Stimulated activated CD4-positive, alpha-beta T cell treated with anti-CD3 and anti-CD28 coated beads, Interleukin-15, amount 100 ng/mL, for 1 hour (primary cell): ENCODE measurements at places on chromosomes 5 and 9.

DNA sequence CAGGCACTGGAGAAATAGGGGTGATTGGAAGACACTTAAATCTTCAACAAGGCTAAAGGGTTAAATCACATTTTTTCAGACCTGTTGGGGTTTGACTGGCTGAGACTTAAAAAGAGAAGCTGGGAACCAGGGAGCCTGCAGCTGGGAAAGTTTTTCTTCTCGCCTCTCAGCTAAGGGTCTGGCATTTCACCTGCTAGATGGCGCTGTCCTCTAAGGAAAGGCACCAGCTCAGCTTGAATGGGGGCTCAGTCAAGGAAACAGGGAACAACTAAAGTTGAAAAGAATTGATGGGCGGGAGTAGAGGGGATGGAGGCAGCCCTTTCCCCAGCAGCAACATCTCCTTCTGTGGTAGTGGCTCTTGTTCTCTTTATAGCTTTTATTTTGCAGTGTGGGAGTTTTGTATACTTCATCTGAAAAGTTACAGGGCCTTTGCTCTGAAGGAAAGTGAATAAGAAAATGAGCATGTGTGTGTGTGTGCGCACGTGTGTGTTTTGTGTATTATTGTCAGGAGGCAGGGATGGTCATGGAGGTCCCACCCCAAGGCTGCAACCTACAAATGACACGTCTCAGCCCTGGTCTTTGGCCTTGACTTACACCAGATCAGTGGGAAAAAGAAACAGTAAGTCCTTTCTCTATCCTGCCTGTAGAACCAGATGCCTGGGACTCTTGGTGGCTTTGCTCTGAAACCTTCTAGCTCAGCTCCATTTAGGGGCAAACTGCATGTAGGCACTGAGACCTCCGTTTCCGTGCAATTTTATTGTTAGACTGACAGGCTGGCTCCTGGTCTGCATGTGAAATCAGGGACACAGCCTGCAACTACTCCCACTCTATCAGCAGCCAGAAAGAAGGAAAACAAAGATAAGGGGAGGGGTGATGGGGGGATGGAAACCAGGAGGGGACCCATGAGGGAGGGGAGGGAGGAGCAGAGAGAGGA is 316.2 kb upstream of the CLINT1 start:
- no peak for DNase-seq

DNA sequence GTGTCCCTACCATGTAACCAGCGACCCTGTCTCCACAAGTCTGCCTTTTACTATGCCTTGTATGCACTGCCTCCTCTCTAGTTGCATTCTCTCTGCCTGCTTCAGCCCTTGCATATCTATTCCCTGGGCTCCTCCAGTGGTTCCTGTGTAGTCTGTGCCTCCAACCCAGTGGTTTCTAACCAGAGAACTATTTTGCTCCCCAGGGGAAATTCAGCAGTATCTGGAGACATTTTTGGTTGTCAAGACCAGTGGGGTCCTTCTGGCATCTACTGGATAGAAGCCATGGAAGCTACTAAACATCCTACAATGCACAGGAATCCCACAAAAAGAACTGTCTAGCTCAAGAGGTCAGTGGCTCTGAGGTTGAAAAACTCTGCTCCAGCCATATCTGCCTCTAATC is 224.1 kb upstream of the RASEF start:
- DNase-seq = no peak

GRCh38 chr9:124602632-124603031 is 95.4 kb upstream of the NR5A1 start:
- no peak for DNase-seq

- no peak for DNase-seq
Measured at GRCh38 chr9:68947015-68947414, 66.9 kb downstream of the PRKACG start.

GRCh38 chr9:15982182-15982581 is 429.3 kb downstream of the CCDC171 start:
- no peak for DNase-seq

- DNase-seq = no peak
Measured at GRCh38 chr5:139794067-139794846, 1.4 kb upstream of the PSD2 start.

GRCh38 chr9:107410420-107410819 is 79.1 kb downstream of the KLF4 start:
- DNase-seq = no peak

DNA sequence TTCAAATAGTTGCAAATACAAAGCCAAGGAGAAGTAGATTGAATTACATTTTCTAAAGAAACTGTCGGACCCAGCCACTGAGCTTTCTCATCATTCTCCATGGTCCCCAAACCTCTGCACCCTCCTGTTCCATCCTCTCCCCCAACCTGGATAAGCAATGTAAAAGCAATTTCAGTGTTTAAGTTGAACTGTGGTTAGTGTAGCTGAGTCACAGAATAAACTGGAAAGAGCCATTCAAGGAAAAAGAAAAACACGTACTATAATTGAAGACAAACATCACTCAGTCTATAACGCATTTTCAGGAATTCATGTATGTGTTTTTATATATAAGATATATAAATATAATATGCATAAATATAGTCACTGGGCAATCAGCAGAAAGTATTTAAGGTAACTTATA is 54.1 kb upstream of the TMEM161B start:
- DNase-seq = no peak

- DNase-seq = no peak
Measured at GRCh38 chr9:33133186-33133585, 34.0 kb downstream of the B4GALT1 start.

GRCh38 chr9:114424126-114424525 is 36.3 kb upstream of the AKNA start:
- DNase-seq = no peak

GRCh38 chr5:68251386-68251785 is 35.8 kb downstream of the PIK3R1 start:
- DNase-seq = no peak

DNA sequence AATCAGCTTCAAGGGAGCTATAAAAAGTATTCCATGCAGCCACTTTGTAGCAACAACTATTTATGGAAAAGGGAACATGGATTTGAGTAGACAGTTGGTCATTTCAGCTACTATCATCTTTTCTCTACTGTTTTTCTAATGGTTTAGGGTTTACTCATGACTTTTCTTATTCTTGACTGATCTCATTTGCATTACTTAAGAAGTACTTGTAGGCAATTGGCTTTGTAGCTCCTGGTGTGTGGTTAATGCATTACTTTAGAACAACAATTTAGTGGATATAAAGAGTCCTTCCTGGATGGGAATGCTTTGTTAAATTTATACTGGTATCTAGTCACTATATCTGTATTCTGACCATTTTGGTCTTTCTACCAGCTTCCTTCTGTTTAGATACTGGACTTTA is 59.8 kb upstream of the NTRK2 start:
- no peak for DNase-seq

DNA sequence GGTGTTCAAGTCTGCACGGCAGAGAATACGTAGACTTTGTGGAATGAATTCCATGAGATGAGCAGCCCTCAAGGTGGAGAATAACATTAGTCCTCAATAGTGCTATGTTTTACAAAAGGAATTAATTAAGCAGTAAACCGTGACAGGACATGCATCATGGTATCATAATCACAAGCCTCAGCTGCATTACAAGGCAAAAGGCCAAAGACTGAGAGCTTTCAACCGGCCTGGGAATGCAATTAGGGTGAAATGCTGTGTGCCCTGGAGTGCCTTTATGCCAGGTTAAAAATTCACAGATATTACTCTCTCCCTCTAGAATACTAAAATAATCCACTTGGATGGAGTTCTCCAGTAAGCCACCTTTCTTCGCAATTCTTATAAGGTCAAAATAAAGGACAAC is 270.6 kb downstream of the MLLT3 start:
- DNase-seq = no peak

DNA sequence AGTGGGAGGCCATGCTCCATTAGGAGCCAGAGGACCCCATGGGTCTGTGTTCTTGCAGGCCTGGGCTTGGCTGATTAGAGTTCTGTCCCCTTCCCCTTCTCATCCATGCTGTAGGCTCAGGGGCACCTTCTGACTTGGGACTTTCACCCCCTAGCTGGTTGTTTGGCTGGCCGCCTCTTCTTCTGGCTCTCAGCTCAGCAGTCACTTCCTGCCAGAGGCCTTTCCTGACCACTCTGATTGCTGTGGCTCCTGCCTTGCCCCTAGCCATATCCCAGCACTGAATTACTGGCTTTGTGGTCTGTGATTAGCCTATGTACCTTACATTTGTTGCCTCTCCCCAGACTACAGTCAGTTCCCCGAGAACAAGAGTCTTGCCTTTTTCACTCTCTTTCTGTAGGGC is 14.6 kb downstream of the ENTREP1 start:
- DNase-seq = no peak

GRCh38 chr9:2634818-2635217 is 13.2 kb downstream of the VLDLR start:
- DNase-seq = no peak

DNA sequence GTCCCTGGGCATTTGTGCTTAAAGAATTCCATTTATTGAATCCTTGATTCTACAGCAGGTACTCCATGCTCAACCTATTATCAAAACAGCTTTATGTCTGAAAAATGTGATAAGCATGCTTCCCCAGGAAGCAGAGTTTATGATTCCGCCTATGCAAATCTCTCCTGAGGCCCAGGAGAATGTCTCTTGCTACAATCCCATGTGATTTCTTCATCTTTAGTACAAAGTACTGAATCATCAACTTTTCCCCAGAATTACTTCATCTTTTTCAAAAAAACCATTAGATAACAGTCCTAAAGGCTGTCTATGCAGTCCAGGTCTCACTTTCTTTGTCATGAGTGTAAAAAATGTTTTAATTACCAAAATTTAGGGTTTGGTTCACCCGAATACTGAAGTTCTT is 130.2 kb upstream of the ADAMTSL1 start:
- no peak for DNase-seq

GRCh38 chr9:107927276-107927675 is 437.7 kb upstream of the KLF4 start:
- no peak for DNase-seq

- DNase-seq = no peak
Measured at GRCh38 chr5:81146031-81146430, 87.1 kb upstream of the CKMT2 start.

- no peak for DNase-seq
Measured at GRCh38 chr5:1851290-1851934, 31.3 kb downstream of the IRX4 start.

DNA sequence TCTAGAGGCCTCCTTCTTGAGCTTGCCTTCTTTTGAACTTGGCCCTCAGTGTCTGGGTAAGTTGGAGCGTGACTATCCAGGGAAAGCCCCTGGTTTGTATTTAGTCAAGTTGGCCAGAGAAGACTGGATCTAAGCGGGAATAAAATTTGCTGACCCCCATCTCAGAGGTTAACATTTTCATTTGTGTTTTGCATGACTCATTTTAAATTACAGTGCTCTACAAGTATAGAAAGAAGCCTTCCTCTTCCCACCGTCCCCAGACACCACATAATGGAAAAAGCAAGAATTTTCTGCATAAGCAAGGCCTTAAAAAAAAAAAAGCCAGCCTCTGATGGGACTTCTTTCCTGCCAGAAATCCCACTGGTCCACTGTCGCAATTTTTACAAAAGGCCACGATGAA is 27.2 kb downstream of the PIK3R1 start:
- DNase-seq = no peak

GRCh38 chr5:170552621-170553115 is 48.8 kb downstream of the KCNIP1 start:
- DNase-seq = no peak

DNA sequence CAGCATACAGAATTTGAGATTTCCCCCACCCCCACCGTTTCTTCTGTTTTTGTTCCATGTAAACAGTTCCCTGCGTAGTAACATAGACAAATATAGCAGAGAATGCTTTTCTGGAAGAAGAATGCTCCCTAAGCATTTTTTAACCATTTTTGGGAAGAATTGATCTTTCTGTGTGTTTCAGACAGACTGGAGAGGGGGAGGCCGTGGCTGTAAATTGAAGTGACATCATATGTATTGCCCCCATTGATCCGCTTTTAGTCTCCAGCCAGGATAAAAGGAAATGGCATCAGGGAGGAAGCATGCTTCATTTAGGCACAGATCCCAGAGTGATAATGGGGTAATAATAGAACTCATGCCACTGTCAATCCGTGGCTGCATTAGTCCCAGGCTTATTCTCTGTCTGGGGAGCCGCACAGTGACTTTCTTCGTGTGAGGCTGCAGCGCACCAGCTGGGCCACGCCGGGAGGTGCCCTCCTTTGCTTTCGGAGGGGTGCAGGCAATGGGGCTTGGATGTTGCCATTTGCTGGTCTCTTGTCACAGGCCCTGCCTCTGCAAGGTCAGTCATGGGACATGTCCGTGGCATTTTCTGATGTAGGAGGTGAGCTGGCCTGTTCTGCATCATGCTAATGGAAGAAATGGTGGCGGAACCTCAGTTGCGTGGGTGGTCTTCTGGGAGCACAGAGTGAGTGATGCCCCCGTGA is 261.5 kb downstream of the FANCC start:
- no peak for DNase-seq

GRCh38 chr5:83724001-83724400 is 3.3 kb upstream of the HAPLN1 start:
- DNase-seq = no peak

DNA sequence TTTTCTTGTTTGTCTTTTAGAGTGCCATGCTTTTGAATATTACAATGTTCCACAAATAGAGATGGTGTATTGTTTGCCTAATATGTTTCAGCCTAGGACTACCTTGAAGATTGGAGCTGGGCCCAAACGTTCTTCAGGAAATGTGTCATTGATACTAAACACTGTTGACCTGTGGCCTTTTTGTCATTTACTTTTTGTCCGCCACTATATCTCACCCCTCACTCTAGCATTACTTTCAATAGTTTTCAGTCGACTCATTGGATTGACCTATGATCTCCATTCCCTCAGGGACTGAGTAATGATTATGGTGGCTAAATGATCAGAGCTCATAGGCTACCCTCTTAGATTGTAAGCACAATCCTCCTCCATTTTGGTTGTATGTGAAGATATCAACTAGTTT is 115.8 kb downstream of the NUDT12 start:
- no peak for DNase-seq

- no peak for DNase-seq
Measured at GRCh38 chr9:135478829-135479468, 633 bp upstream of the PPP1R26 start.

- no peak for DNase-seq
Measured at GRCh38 chr9:132669319-132669697, 475 bp downstream of the DDX31 start.

DNA sequence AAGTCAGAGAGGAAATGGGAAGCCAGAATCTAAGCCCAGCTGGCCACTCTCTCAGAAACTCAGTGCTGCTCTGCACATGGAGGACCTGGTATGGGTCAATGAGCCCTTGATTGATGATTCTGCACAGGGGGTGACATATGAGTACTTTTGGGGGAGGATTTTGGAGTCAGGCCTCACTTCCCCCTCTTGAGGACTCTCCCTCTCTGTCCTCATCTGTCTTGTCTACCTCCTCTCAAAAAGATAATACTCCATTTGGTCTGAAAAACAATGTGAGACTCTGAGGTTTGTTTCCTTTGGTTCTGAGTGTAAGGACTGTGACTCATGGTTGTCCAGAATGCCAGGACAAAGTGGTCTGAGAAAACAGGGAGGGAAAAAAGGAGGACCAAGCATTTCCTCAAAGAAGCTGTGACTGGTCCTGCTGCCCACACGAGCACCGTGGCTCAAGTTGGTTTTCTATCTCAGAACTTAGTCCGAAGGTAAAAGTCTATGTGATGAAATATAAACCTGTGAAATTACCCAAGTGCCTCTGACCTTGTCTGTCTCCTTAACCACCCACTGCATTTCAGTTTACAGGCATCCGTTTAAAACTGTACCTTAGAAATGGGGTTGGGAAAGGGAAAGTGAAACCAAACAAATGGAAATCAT is 11.1 kb downstream of the TTC39B start:
- no peak for DNase-seq
